Kasumi-1 (cell line): ENCODE measurements at places on chromosomes 2 and 18.

DNA sequence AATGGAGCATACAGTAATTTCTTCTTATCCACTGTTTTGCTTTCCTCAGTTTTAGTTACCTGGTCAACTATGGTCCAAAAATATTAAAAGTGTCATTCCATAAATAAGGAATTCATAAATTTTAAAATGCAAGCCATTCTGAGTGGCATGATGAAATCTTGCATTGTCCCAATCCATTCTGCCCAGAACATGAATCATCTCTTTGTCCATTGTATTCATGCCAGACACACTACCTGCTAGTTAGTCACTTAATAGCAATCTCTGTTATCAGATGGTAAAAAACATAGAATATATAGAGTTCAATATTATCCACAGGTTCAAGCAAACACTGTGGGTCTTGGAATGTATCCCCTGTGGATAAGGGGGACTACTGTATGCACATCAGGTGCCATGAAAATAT is 872.2 kb upstream of the NXPH2 start:
- no peak for DNase-seq

GRCh38 chr2:187409682-187410081 is 38.4 kb downstream of the CALCRL start:
- no peak for DNase-seq

DNA sequence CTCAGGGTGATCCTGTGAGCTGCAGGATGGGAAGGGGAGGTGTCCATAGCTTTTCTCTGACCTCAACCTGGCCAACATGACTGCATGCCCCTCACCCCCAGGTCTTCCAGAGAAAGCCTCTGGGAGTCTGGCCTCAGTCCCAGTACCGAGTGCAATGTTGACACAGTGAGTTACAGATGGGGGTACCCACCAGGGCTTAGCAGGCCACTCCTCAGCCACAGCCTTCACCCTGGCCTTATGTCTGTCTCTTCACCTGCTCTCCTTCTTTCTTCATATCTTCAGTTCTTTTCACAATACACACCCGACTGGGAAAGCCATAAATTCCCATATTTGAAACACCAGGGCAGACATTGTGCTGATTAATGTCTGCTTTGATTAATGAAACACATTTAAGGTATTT is 33.5 kb downstream of the AOX1 start:
- DNase-seq: no peak

DNA sequence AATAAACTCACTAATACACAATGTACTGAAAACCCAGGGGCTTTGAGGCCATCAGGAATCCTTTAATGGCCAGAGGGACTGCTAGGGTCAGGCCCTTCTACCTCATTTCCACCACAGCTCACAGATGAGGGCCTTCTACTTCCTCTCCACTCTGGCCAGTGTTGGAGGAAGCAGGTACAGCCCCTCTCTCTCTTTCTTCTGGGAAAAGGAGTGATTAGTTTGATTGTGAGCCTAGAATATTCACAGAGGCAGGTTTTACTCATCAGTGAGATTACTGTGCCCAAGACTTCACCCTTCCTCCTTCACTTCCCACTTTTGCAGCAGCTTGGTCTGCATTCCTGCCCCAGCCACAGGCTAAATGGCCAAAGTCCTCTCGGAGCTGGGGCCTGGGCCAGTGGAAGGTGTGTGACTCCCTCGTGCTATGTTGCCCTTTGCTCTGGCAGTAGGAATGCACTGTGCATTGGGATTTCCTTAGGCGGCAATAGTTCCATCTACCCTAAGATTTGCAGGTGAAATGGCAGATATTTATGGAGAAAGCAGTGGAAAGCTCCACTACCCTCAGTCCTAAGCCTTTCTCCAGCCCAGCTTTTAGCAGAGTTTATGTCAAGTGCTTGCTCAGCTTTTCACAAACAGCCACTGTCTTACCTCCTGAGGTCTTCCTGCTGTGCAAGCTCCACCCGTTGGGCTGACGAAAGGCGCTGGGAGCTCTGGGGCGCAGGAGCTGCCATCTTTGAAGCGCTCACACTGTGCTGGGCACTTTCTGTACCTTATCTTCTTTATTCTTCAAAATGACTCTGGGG is 36.2 kb upstream of the YES1 start:
- DNase-seq: no peak

DNA sequence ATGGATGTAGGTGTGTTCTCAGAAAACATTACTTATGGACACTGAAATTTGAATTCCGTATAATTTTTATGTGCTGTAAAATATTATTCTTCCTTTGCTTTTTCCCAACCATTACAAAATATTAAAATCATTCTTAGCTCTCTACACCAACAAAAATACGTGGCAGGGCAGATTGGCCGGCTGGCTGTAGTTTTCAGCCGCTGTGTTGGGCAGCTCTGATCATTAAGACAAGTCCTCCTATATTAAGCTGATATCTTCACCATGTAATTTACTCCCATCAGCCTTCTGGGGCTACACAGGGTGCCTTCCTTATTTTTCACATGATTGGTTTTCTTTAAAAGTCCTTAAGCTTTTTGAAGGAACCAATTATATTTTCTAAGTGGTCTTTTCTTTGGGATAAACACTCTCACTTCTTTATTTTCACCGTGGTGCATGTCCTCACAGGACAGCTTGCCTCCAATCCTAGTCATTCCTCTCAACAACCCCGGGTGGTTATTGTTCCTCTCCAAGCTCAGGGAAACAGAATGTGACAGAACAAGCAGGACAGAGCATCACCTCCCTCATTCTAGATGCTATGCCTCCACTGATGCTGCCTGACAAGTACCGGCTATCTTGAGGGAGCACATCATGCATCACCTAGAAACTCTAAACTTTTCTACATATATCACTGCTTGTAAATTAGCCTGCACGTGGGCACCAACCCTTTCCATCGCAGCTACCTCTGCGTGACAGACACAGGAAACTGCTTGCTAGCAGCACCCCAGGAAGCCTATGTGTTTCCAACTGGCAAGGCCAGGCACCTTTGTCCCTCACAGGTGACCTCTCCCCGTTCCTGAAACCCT is 362.3 kb downstream of the MYCN start:
- DNase-seq: no peak

DNA sequence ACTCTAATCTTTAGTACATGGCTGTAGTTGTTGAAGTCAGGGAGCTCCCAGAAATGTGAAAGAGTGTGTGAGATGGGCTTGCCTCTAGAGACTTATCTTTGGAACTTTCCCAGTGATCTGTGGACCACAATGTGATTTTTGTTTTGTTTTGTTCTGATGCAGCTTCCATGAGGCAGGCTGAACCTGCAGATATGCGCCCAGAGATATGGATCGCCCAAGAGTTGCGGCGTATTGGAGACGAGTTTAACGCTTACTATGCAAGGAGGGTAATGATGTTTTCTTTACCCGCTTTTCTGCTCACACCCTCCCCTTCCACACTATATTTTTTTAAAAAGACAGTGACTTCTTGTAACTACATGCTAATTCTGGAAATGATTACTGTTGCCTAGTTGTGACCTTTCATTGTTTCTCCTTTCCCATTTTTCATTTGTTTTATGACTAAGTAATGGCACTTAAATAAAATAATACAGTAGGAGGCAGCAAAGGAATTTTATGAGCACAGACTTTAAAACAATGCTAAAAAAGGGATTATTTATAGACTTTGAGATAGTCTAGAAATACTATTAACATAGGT is 29.3 kb downstream of the BCL2L11 start:
- DNase-seq: no peak

DNA sequence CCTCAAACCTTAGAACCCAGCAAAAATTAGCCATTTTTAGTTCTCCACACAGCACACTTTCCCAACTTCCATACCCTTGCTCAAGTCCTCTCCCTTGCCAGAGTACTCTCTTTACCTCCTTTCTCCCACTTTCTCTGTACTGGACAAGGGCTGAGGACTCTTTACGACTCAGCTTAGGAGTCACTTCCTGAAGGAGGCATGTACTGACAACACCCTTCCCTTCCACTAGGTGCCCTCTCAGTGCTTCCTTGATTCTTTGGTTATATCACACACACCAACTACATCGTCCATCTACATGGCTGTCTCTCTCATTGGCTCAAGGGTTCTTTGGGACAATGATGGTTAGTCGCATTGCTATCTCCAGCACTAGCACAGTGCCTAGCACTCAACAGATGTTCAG is 5.2 kb upstream of the C18orf63 start:
- DNase-seq: peak; percentile 6

DNA sequence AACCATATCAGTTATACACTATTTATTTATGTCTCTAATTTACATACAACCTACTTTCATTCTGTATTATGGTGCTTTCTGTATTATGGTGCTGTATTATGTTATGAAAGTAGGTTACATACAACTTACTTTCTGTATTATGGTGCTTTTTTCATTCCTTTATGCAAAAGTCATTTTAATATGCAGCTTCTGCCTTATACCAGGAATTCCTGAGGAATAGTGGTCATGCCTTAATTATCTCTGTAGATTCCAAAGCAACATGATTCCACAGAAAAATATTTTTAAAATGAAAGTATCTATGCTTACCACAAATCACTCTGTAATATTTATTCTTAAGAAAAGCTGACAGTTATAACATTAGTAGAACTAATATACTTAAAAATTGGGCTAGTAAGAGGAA is 922.0 kb upstream of the NRXN1 start:
- DNase-seq: no peak

GRCh38 chr2:159982270-159982669 is 80.1 kb downstream of the PLA2R1 start:
- DNase-seq: peak; percentile 16

GRCh38 chr2:207160115-207160514 is 5.6 kb downstream of the KLF7 start:
- DNase-seq: no peak

GRCh38 chr2:71685073-71685848 is 231.9 kb downstream of the DYSF start:
- no peak for DNase-seq

- no peak for DNase-seq
These were observed 229.3 kb upstream of the HDAC4 start for GRCh38 chr2:239629926-239630617.

GRCh38 chr18:57951117-57951796 is 92.8 kb upstream of the NEDD4L start:
- no peak for DNase-seq

DNA sequence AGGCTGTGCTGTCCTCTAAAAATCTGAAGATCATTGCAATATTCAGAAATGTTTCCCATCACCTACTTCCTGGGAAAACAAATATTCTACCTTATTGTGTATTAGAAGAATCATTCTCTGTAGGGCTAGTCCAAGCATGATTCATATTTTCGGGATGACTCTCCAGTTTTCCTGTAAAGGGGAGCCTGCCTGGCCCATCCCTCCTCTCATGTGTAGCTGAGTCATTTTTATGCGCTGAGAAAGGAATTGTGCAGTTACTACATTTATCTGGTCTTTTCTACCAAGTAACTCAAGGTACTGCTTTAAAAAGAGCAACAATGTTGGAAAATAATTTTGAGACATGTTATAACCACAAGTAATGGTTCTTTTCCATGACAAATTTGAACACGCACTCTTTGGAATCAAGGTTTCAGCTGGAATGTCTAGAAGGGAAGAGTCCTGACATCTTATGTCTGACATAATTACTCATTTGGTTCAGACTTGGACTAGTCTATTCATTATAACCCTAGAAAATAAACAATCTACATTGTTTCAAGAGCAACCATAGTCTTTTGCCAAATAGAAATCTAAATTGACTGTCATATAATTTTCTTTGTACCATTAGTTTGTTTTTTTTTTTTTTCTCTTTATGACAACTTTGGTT is 6.6 kb downstream of the DSG3 start:
- no peak for DNase-seq

GRCh38 chr2:208285853-208286252 is 19.8 kb downstream of the PIKFYVE start:
- peak; percentile 41 for DNase-seq

GRCh38 chr18:22110461-22110924 is 58.9 kb upstream of the GATA6 start:
- DNase-seq: no peak

- DNase-seq: peak; percentile 16
These were observed 239.7 kb upstream of the RASGRP3 start for GRCh38 chr2:33236482-33237385.

GRCh38 chr2:172229125-172229524 is 126.4 kb upstream of the DLX2 start:
- no peak for DNase-seq

- no peak for DNase-seq
These were observed 185.5 kb downstream of the DNER start for GRCh38 chr2:229528846-229529245.

DNA sequence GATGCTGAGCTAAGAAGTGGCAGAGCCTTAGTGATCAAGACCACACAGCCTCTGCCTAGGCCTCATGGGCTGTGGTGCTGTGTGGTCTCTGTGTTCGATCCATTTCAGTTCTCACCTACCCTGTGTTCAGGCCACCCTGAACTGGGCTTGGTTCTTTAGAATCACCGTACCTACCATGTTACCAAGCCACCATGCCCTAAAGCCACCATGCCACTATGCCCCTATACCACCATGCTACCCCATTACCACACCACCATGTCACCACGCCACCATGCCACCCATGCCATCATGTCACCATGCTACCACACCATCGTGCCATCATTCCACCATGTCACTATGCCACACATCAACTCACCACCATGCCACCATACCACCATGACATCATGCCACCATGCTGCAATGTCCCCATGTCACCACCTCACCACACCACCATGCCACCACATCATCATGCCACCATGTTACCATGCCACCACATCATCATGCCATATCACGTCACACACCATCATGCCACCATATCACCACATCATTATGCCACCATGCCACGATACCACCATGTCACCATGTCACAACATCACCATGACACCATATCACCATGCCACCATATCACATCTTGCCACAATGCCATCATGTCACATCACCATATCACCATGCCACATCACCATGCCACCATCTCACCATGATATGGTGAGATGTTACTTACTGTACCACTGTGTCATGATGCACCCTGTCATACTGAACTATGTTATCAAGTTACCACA is 191.0 kb upstream of the ARL4C start:
- DNase-seq: no peak

- peak; percentile 91 for DNase-seq
These were observed 1010.9 kb upstream of the NXPH2 start for GRCh38 chr2:139790807-139791752.

- DNase-seq: no peak
These were observed 21.1 kb downstream of the NBAS start for GRCh38 chr2:15539999-15540398.

- DNase-seq: no peak
These were observed 162.4 kb upstream of the MYT1L start for GRCh38 chr2:2493496-2493895.

- no peak for DNase-seq
These were observed 172.6 kb upstream of the PXDN start for GRCh38 chr2:1916881-1917280.

DNA sequence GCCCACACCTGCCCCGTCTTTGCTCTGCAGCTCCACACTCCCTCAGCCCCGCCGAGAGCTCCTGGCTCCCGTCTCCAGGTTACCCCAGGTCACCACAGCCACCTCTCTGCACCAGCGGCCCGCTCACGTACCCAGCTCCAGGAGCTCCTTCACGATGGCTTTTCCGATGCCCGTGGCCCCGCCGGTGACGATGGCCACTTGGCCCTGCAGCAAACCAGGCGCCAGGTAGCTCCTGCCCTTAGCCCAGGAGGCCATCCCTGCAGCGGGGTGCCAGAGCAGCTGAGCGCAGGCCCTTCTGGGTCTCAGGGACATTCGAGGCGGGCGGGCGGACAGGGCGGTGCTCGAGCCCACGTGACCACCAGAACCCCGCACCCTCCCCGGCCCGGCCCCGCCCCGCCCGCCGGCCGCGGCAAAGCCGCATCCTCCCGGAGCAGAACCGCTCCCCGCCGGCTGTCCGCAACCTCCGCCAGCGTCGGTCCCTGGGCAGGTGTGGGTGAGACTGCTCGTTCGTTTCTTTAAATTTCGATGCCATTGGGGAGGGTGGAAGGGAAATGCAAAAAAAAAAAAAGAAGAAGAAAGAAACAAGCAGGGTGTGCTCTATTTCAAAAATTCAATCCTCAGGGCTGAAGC is at the start of the genes PECR and TMEM169:
TSS of gene PECR (minus strand) at position 323 of the 630 bp plus-strand sequence. CDS start at position 255, 68 bp downstream.
TSS of gene TMEM169 (plus strand) at position 433 of the 630 bp plus-strand sequence. CDS start 14,045 bp downstream, outside the sequence.
- no peak for DNase-seq
